ENCODE measurements at places on chromosomes 5 and 9. TPM values are rescaled to one million over a fixed set of nuclear protein-coding genes. Genes with fewer than 3 reads are reported as not detected.

GRCh38 chr5:2755681-2756171, 4.2 kb upstream of the IRX2 start:
- no peak for DNase-seq

DNA sequence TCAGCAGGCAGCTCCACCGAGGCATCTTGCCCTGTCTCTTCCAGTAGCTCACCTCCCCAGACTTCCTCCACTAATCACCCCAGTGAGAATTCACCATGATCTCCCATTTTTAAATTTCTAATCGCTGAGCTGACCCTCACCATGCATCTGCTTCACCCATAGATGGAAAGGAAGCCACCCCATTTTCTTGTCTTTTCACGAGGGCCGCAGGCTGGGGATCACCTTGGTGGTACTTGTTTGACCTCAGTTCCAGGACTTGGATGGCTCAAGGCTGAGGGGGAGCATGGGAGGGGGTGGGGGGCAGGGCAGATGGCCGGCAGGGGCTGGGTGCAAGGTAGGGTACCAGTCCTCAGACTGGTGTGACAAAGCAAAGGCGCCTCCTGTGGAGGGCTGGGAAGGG, 3.6 kb downstream of the PROP1 start:
- no peak for DNase-seq

DNA sequence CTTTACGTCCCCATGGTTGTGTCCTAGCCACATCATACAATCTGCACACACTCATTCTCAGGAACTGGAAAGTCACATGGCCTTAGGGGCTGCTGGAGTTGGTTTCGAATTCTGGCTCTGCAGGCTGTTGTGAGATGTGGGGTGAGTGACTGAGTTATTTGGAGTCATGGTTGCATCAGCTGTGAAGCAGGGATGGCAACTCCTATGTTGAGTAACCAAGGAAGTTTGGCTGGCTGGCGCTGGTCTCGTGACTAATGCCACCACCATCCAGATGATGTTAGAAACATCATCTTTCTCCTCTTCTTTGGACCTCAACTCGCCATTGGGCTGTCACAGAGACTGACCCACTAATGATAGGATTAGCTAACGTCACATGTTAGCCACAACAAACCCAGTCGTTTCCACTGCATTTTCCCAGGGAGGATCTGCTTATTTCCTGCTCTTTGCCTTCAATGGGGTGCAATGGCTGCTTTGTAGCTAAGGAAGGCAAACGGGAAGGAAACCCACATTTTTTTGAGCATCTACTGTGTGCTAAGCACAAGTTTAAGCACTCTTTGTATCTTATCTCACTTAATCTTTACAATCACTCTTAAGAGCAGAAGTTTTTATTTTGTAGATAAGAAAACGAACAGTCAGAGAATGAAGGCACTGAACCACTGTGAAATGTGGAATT, 78.1 kb upstream of the UBTD2 start:
- no peak for DNase-seq

FOXD4L5 gene
- total RNA-seq: not detected

IL13 gene
- total RNA-seq: not detected

All from glomerular endothelial cell (primary cell).